Body of pancreas (tissue), 4 donors: ENCODE measurements at places on chromosomes 11 and 22.

DNA sequence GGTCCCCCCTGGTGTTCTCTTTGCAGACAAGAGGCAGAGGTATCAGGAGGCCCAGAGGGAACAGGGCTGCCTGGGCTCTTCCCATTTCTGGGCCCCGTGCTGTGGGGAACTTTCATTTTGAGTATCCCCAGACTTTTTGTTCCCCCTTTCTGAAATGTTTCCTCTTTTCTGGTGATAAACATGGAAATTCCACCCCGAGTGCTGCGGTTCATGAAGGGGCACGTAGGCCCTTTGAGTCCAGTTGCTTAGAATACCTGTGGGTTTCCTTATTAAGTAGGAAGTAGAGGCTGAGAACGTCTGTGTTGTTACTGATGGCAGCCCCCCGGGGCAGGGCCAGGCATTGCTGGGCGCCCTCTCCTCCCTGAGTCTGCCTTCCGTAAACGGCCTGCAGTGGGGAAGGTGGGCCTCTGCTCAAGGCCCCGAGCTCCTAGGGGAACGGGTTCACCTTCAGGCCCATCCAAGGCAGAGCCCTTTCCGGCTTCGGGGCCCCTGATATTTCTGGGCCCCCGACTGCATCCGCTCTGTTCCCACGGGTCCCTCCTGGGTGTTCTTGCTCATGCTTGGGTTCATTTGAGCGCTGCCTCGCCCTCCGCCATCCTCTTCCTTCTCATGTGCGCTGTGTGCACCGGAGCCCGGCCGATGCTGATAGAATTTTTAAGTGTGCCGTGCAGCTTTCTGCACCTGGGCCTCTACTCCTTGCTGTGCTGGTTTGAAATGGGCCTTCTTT lies 12.0 kb downstream of the TBC1D22A start:
- no peak for DNase-seq

DNA sequence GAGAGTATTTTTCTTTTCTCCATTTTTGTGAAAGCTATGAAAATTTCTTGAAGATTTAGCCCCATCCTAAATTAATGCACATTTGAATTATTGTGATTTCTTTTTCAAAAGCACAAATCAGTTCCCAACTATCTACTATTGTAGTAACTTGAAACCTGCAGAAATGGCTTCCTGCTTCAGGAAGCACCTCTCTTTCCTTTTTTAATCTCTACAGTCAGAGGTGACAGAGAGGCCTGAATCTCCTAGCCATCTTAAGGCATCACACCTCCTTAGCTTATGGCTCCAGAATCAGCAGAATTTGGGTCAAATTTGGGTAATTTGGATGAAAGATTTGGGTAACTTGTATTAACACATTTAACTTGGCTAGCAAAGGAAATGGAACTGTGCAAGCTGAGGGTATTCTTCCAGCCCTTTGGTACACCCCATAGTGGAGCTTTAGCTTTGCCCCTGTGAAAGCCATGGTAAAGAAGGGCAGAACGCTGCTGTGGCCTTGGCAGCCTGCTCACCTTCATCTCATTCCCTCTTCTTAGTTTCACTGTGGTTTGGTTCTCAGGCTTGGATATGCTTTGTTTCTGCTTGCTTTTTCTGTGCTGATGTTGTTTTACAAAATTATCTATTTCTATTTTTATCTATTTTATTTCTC lies 16.2 kb downstream of the TBCEL start:
- no peak for DNase-seq

- DNase-seq = no peak
Measured at GRCh38 chr22:48333816-48334735, 1493.6 kb downstream of the BRD1 start.

- DNase-seq = no peak
Measured at GRCh38 chr22:49011769-49012648, 815.7 kb downstream of the BRD1 start.

DNA sequence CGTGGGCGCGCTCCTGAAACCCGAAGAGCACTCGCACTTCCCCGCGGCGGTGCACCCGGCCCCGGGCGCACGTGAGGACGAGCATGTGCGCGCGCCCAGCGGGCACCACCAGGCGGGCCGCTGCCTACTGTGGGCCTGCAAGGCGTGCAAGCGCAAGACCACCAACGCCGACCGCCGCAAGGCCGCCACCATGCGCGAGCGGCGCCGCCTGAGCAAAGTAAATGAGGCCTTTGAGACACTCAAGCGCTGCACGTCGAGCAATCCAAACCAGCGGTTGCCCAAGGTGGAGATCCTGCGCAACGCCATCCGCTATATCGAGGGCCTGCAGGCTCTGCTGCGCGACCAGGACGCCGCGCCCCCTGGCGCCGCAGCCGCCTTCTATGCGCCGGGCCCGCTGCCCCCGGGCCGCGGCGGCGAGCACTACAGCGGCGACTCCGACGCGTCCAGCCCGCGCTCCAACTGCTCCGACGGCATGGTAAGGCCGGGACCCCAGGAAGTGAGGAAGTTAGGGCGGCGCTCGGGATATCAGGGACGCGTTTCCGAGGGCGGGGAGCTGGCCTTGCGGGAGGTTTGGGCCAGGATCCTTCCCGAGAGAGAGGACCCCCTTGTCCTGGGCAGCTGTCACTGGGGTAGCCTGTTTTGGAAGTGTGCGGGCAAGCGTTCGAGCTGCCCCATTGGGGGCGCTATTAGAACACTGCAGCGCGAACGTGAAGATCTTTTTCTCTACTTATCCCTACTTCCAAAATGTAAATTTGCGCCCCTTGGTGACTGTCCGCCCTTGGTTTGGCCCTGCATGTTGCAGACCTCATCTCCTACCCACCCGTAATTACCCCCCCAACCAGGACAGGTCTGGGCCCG lies 796 bp downstream of the MYOD1 start:
- no peak for DNase-seq

- no peak for DNase-seq
Measured at GRCh38 chr22:24683691-24684090, 80.7 kb downstream of the GGT1 start.

DNA sequence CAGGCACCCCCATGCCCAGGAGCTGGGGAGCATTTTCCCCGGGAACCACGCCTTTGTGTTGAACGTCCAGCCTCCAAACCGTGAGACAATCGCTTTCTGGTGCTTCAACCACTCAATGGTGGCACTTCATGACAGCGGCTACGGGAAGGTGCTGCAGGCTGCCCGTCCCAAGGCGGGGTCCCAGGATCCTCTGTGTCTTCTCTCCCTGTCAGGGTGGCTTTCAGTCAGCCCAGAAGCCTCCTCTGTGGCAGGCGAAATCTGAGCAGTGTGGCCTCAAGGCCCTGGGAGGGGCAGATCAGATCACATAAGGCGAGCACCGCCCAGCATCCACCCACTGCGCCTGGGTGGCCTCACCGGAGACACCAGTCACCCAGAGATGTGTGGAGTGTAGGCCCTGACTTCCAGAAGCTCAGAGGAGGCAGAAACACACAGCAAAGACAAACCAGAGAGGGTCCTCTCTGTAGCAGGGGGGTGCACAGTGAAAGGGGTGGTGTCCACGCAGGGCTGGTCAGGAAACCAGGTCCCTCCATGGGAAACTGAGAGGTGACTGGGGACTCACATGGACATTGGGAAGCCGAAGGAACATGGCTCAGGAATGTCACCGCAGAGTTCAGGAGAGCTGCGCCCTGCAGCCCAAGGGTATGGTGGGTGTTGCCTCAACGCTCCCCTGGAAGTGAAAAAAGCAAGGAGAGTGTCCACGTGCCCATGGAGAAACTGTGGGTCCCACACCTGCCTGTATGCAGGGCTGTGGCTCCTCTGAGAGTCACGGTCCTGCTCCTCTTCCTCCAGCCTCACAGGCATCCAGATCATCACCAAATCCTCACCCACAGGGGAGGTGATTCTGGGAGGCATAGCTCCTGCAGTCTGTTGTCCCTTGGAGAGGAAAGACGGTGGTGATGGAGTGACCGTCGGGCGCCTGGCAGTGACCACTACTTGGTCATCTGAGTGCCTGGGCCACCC lies 1420.7 kb downstream of the TBC1D22A start:
- DNase-seq = no peak

- no peak for DNase-seq
Measured at GRCh38 chr22:27215871-27216270, 558.5 kb downstream of the MIAT start.

DNA sequence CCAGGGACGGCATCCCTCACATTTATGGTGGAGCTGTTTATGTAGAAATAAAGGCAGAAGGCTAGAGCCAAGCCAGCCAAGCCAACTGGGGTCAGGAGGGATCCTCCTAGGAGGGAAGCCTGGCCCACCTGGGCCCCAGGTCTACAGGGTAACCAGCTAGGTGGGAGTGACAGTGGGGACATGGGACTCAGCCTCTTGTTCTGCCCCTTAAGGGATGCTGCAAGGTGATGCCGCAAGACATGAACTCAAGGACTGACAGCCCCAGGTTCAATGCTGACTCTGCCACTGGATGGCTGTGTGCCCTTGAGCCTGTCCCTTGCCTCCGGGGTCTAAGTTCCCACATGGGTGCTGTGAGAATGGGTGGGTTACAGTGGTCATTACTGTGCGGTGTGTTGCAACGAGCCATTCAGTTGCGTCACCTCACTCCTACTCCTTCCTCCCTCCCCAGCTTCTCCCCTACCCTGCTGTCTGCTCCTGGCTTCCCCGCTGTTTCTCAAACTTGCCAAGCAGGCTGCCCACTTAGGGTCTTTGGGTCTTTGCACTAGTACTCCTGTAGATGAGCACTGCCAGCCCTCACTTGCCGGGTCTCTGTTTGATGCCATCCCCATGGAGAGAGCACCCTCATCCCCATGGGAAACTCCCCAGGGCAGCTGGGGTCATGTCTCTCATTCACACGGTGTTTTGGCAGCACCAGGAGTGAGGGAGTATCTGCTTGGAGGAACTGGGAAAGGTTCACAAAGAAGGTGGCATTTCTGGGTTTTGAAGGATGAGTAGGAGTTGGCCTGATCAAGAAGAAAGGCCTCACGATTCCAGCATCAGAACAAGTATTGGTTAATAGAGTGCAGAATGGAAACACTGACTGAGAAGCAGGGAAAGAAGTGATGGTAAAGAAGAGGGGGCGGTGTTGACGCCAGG lies 43.0 kb upstream of the RTL6 start:
- no peak for DNase-seq

DNA sequence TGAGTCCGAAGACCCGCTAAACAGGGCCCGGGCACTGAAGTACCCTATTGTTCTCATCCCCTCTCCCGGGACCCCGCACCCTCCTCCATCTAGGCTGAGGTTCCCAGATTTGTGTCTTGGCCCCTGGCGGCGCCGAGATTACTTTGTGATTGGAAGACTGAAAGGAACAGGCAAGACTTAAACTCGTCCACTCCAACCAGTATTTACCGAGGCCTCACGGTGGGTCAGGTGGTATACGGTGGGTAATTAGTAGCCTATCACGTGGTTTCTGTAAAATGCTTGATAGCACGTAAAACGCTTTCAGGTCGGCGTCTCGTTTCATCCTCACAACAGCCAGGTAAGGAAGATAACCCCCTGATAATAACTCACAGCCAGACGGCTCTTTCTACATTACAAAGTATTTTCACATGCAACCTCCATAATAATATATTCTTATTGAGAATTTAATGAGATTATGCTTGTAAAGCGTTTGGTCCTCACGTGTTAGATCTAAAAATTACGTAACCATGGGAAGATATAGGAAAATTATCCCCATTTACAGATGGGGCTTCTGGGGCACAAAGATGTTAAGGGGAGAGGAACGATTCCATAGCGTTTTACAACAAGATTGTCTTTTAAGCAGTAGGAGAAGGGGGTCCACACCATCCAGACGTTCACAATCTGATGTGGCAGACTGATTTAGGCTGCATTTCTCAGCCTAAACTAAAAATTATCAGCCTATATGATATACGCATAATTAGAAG lies 642 bp upstream of the PIK3C2A start:
- DNase-seq = peak; percentile 69

DNA sequence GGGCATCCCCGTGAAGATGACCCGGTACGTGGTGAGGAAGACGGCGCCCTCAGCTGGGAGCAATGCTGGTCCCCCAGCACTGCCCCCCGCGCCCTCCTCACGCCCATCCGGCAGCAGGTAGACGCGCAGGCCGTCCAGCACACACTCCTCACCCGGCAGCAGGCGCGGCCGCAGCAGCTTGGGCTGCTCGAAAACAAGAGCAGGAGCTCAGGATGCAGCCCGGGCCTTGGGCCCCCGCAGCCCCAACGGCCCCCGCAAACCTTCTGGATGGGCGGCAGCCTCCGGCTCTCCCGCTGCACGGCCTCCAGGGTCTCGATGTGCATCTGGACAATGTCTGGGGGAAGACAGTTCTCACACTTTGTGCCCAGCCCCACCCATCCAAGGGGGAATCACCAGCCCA lies 13.3 kb downstream of the SBF1 start:
- DNase-seq = no peak

DNA sequence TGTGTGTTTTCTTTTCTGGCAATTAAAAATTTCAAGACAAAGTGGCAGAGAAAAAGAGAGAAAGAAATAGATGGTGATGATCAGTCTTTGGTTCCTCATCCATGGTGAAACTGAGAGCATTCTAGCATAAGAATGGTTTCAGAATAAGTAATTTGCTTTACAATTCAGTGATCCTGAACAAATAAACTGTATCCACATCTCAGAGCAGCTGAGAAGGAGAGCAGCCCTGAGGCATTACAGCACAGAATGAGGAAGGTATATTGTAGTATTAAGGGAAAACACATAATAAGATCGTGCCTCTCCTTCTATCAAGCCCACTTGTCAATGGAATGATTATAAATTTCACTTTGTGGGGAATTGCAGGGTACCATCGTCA lies 17.4 kb downstream of the LUZP2 start:
- no peak for DNase-seq

DNA sequence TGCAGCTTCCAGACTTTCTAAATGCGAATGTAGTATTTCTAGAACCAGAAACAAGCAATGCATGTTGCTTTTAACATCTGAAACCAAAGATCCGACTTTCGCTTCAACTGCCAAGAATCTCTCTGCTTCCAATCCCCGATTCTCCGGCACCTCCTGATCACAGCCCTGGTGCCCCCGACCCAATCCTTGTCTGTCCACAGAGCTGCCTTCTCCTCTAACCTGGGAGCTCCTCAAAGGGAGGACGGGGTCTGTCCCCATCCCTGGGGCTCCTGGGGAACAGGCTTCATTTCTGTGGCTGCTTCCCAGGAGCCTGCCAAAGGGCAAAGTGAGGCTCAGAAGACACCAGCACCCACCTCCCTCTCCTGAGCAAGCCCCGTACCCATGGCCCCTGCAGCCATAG lies 521 bp downstream of the ALDH3B2 start:
- DNase-seq = no peak

DNA sequence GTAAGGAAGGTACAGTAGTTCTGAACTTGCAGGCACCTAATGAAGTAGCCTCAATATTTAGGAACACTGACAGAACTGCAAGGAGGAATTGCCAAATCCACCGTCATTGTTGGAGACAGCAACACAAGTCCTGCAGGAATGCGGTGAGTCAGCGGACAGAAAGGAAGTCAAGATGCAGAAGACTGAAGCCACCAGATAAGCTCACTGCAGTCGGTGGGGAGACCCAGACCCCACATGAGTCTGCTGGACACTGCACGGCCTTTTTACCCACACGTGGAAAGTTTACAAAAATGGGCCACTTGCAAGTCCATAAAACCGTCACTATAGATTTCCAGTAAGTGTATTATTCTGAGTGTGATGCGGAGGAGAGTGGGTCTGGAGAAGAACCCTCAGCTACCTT lies 1471.6 kb downstream of the TBC1D22A start:
- DNase-seq = no peak
